Panc1 (cell line): ENCODE measurements at places on chromosomes 11 and 22.

DNA sequence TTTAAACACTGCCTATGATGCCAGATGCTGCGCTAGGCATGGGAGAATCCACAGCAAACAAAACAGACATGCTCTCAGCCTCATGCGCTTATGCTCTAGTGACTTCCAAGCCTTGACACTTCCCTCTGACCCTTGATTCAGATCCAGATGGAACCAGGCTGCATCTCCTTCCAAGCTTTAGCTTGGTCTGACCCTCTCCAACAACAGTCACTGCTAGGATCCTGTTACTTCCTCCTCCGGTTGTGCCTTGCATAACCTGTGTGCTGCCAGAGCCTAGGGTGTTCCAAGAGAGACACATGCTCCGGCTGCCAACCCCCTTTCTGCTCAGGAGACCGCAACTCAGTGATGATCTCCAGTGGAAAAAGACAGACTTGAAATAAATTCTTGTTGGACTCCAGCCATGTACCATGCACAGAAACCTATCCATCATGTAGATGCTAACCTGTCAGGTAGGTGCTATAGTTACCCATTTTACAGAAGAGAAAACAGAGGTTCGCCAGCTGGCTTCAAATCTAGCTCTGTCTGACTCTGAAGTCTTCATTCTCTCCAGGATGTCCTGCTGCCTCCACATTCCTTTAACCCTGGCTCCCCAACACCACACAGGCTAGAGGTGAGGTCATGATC, 136.3 kb upstream of the TEAD1 start:
- H3K36me3 ChIP-seq, result no peaks in the 10 kb centered on the region
- peaks cover 3% of the 10 kb centered on the region; the same call in 1 of the 2 replicates for H3K4me1 ChIP-seq
- no peak overlapping the region for H3K27ac ChIP-seq
- DNase-seq, result no peak

DNA sequence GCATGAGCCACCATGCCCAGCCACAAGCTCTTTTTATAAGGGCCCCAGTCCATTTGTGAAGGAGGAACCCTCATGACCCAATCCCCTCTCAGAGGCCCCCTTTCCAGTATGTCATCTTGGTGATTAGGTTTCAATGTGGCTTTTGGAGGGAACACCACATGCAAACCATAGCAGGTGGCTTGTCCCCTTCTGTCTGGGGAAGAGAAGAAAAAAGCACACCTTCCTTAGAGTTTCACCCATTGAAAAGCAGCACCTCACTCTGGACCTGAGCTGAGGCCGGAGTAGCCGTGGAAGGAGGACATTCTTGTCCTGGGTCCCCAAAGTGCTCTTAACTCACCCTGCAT, 25.4 kb downstream of the NEAT1 start:
- peaks cover 70% of the 10 kb centered on the region for H3K4me1 ChIP-seq
- H3K27me3 ChIP-seq, result no peaks in the 10 kb centered on the region
- H3K27ac ChIP-seq, result peak overlapping the region; percentile 93
- DNase-seq, result no peak
- H3K4me3 ChIP-seq, result no peak overlapping the region

DNA sequence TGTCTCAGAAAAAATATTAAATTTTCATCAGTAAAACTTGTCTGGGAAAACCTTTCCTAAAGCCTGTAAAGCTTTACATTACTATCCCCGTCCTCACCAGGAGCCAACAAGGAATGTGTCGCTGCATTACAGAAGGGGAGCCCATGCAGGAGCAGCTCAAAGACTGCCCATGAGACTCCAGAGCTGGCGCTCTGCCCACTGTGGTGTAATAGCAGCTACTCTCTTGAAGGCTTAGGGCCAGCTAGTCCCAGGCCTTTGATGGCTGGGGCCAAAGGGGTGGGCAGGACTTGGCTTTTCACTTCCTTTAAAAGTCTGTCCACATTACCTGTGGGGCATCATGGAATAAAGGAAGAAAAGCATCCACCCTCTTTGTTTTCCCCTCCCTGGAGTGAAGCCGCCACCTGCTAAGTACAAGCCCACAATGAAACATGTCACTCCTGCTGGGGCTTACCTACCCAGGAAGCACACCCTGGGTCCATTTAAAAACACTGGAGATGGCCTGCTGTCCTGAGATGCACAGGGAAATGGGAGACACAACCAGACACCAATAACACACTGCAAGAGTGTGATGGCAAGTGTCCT, 150.7 kb downstream of the ADAMTS15 start:
- no peak for DNase-seq
- H3K27me3 ChIP-seq, result no peaks in the 10 kb centered on the region
- H3K27ac ChIP-seq, result no peak overlapping the region
- no peaks in the 10 kb centered on the region for H3K4me1 ChIP-seq
- H3K4me3 ChIP-seq, result no peak overlapping the region

- no peak for DNase-seq
- H3K4me1 ChIP-seq, result peaks cover 12% of the 10 kb centered on the region
- H3K4me3 ChIP-seq, result peak overlapping the region; percentile 94
Observed at GRCh38 chr22:17639247-17639741, 737 bp downstream of the BCL2L13 start.

GRCh38 chr22:23106906-23107367, 34.9 kb downstream of the RSPH14 start:
- H3K4me1 ChIP-seq, result no peaks in the 10 kb centered on the region
- H3K4me3 ChIP-seq, result no peak overlapping the region
- no peaks in the 10 kb centered on the region for H3K27me3 ChIP-seq
- no peaks in the 10 kb centered on the region for H3K36me3 ChIP-seq
- no peak overlapping the region for H3K27ac ChIP-seq

GRCh38 chr22:49239264-49240015, 588.2 kb downstream of the BRD1 start:
- H3K4me1 ChIP-seq, result no peaks in the 10 kb centered on the region
- no peak overlapping the region for H3K27ac ChIP-seq
- no peak for DNase-seq
- H3K4me3 ChIP-seq, result no peak overlapping the region

DNA sequence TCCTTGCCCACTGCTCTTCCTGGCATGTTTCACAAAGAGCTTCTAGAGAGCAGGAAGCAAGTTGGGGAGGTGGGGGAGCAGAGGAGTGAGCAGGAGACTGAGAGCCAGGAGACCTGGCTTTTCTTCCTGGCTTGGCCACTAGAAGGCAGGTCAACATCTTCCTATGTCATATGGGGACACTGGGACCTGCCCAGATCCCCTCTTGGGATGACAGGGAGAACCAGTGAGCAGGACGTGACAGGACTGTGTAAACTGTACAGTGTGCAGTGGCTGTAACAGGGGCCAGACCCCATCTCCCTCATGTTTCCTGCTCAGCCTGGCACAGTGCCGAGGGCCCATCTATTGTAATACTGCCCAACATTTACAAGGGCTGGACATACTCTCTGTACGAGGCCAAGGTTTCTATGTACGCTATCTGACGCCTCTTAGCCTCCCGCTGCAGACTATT, 29.4 kb downstream of the GDPD5 start:
- H3K36me3 ChIP-seq, result no peaks in the 10 kb centered on the region
- H3K4me1 ChIP-seq, result no peaks in the 10 kb centered on the region; the same call in 1 of the 2 replicates

DNA sequence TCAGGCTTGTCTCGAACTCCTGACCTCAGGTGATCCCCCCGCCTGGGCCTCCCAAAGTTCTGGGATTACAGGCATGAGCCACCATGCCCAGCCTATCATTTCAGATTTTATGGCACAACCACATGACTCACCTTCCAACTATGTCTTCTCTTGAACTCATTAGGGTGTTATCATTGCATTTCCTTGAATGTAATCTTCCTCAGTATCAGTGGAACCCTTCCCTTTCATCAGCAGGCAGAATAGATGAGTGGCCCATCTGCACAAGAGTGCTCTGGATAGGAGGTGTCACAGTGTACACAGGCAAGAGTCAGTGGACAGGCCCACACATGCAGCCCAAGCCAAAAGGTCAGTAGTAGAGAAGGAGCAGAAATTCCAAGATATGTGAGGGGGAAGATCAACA, 29.1 kb upstream of the AQP11 start:
- no peaks in the 10 kb centered on the region for H3K36me3 ChIP-seq
- no peak for DNase-seq
- no peak overlapping the region for H3K4me3 ChIP-seq
- no peak overlapping the region for H3K27ac ChIP-seq

GRCh38 chr22:42743501-42743991, 22.9 kb upstream of the A4GALT start:
- H3K36me3 ChIP-seq, result no peaks in the 10 kb centered on the region
- no peak for DNase-seq
- H3K4me1 ChIP-seq, result no peaks in the 10 kb centered on the region
- H3K27ac ChIP-seq, result no peak overlapping the region
- H3K4me3 ChIP-seq, result no peak overlapping the region
- H3K27me3 ChIP-seq, result no peaks in the 10 kb centered on the region

DNA sequence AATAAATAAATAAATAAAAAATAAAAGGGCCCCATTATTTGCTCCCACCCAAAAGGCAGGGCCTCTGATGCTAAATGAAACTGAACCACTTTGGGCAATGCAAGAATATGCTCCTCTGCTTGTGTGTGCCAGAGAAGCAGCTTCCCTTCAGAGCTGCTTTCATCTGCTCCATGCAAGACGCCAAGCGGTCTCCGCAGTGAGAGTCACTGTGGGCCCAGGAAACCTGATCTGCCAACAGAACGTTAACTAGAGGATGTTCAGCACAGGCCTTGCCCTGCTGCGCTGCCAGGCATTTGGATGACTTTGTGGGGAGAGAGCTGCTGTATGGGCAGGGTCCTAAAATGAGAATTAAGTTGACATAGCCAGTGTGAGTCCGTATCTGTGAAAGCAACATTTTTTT, 43.7 kb upstream of the APOA1 start:
- no peaks in the 10 kb centered on the region for H3K27me3 ChIP-seq
- no peak overlapping the region for H3K27ac ChIP-seq
- 0 out of 2 replicates have a peak, but pooled peaks cover 2% of the 10 kb centered on the region for H3K36me3 ChIP-seq
- H3K4me3 ChIP-seq, result no peak overlapping the region
- no peaks in the 10 kb centered on the region for H3K4me1 ChIP-seq

GRCh38 chr11:107563702-107564101, 1.8 kb downstream of the ALKBH8 start:
- DNase-seq, result peak; percentile 67
- H3K4me3 ChIP-seq, result peak overlapping the region; percentile 16
- H3K4me1 ChIP-seq, result peaks cover 37% of the 10 kb centered on the region

DNA sequence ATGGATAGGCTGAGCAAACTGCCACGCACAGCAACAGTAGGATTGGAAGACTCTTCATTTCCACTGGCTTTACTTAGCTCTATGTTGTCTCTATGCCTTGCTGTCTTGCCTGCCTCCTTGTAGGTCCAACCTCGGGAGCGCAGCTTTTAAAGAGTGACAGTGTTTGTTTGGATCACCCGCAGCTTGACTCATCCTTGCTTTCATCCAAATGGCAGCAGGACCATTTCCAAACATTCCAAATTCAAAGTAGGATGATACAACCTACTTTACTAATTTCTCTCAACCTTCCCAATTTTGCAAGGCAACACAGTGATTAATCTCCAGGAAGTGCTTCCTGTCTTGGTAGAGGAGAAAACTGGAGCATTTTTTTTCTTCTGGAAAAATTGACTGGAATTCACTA, at the start of gene MMP3:
Gene MMP3 (minus strand): TSS at position 121 of the 400 bp plus-strand sequence. CDS start 63 bp downstream, at position 58.
- H3K27ac ChIP-seq, result no peak within 1 kb of the TSS
- H3K4me3 ChIP-seq, result no peak within 1 kb of the TSS
- no peaks in the 10 kb centered on the region for H3K4me1 ChIP-seq
- no peaks in the 10 kb centered on the region for H3K36me3 ChIP-seq
- H3K27me3 ChIP-seq, result peaks cover 18% of the 10 kb centered on the region
- no peak for DNase-seq

GRCh38 chr22:39498368-39498767, 3.7 kb upstream of the MIEF1 start:
- no peaks in the 10 kb centered on the region for H3K27me3 ChIP-seq
- H3K4me1 ChIP-seq, result peaks cover 12% of the 10 kb centered on the region
- H3K36me3 ChIP-seq, result peaks cover 5% of the 10 kb centered on the region; the same call in 1 of the 2 replicates
- no peak for DNase-seq
- no peak overlapping the region for H3K27ac ChIP-seq

- H3K27ac ChIP-seq, result no peak overlapping the region
- no peaks in the 10 kb centered on the region for H3K27me3 ChIP-seq
- no peak overlapping the region for H3K4me3 ChIP-seq
- H3K4me1 ChIP-seq, result peaks cover 12% of the 10 kb centered on the region; the same call in 1 of the 2 replicates
- no peaks in the 10 kb centered on the region for H3K36me3 ChIP-seq
Observed at GRCh38 chr11:1055109-1055703, 18.7 kb upstream of the MUC6 start.

- H3K4me3 ChIP-seq, result no peak overlapping the region
- no peak overlapping the region for H3K27ac ChIP-seq
- peaks cover 4% of the 10 kb centered on the region for H3K4me1 ChIP-seq
Observed at GRCh38 chr11:11880179-11880578, 38.4 kb downstream of the USP47 start.

DNA sequence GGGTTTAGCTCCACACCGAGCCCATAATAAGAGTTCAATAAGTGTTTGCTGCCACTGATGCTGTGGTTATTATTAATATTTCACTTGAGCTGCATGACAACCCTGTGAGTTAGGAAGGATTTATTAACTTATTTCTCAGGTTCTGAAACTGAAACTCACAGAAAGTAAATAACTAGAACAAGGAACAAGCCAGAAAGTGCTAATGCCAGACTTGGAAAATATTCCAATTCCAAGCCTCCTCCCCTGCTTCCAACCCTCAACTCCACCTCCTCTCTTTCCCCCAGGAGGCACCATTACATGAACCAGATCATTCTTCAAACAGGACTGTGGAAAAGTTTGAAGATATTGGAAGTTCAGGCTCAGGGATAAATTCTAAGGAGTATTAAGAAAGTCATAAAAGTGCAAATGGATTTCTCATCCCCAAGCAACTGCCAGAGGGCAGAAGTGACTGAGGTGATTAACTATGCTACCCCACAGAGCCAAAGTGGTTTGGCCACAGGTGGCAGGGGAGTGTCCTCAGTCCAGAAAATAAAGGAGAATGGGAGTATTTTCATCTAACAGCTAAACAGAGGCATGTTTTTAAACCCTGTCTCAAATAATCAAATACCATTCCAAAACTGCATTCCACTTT, 3.2 kb upstream of the FJX1 start:
- peaks cover 18% of the 10 kb centered on the region for H3K4me1 ChIP-seq
- H3K27ac ChIP-seq, result no peak overlapping the region

DNA sequence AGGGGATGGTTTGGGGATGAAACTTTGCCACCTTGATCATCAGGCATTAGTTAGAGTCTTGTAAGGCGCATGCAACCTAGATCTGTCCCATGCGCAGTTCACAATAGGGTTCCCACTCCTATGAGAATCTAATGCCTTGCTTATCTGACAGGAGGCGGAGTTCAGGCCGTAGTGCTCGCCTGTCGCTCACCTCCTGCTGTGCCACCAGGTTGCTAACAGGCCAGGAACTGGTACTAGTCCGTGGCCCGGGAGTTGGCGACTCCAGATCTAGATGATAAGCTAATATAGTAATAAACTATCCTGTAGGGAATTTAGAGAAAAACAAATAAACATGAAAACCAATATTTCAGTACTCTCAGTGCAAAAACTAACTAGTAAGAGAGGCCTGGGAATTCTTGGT, 155.4 kb upstream of the ANO5 start:
- DNase-seq, result no peak
- no peak overlapping the region for H3K27ac ChIP-seq
- no peaks in the 10 kb centered on the region for H3K27me3 ChIP-seq
- H3K4me1 ChIP-seq, result no peaks in the 10 kb centered on the region

GRCh38 chr11:124315052-124315451, 1.3 kb upstream of the OR8D1 start:
- no peak overlapping the region for H3K4me3 ChIP-seq
- H3K36me3 ChIP-seq, result no peaks in the 10 kb centered on the region
- no peak for DNase-seq
- H3K27me3 ChIP-seq, result no peaks in the 10 kb centered on the region
- H3K27ac ChIP-seq, result no peak overlapping the region
- H3K4me1 ChIP-seq, result no peaks in the 10 kb centered on the region

GRCh38 chr22:23984430-23984829, 4.5 kb downstream of the GSTT2 start:
- no peak overlapping the region for H3K27ac ChIP-seq
- DNase-seq, result no peak
- H3K4me3 ChIP-seq, result no peak overlapping the region
- H3K36me3 ChIP-seq, result no peaks in the 10 kb centered on the region
